ENCODE measurements at places on chromosomes 2 and 18. TPM values are rescaled to one million over a fixed set of nuclear protein-coding genes. Genes with fewer than 3 reads are reported as not detected.

- DNase-seq: no peak
Observed at GRCh38 chr2:23772684-23773083, 154.2 kb downstream of the ATAD2B start.

Gene L3MBTL4
- 7.2 TPM for total RNA-seq

Gene KCNG2
- not detected for total RNA-seq

GRCh38 chr18:23970161-23971096 lies 44.1 kb upstream of the TTC39C start:
- DNase-seq: no peak

Gene CPSF3
- 21.0 TPM for total RNA-seq

DNA sequence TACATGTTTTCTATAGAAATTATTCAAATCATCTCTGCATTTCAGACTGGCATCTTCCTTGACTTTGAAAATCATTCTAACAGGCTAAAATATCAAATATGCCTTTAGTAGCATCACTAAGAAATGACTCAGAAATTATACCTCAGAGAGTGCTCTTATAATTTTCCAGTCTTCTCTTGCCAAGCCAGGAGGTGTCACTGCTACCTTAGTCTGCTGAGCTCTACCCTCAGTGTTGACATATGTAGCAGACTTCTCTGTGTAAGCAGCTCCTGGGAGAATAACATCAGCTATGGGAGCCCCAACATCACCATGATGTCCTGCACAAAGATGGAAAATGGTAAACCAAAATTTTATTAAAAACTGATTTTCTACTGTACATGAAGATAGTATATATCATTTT lies 31.6 kb downstream of the NDUFS1 start:
- no peak for DNase-seq

- DNase-seq: no peak
Observed at GRCh38 chr2:14524803-14525080, 107.8 kb upstream of the LRATD1 start.

Gene UGT1A3
- total RNA-seq: not detected

GRCh38 chr2:9103663-9104277 lies 100.3 kb upstream of the MBOAT2 start:
- no peak for DNase-seq

Gene PAIP2B
- 5.0 TPM for total RNA-seq

DNA sequence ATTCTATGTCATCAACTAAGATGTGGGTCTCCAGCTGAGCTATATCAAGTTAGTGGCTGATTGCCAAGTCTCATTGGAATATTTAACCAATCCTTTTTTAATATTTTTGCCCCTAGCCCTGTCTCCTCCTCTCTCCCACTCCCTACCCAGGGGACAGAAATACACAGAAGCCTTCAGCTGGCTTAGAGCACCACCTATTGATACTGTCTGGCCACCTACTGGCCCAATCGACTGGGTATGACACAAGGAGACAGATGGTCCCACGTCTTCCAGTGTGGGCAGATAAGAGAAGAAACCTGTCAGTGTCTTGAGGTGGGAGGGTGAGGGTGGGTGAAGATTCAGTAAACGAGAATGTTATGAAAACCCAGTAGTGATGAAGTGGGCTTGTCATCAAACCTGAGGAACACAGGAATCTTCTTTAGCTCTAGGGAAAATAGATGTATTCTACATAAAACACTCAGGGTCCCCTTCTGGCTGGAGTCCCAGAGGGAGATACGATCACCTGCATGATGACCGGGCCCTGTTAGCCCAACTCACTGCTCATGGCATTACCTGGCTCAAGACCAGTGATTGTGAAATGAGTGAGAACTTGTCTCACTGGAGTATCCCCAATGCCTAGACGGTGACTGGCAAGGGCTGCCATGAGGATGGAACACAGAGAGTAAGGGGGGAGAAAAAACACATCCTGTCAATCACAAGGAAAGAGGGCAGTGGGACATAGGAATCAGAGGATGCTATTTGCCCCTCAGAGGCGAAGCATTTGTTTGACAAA lies 26.7 kb downstream of the POLR1A start:
- no peak for DNase-seq

Data from omental fat pad (tissue), 4 donors.